ENCODE measurements at places on chromosomes 5 and 9. TPM values are rescaled to one million over a fixed set of nuclear protein-coding genes. Genes with fewer than 3 reads are reported as not detected.

IRX1 gene
- 14.8 TPM for total RNA-seq

AUH gene
- total RNA-seq: 32.0 TPM

DNA sequence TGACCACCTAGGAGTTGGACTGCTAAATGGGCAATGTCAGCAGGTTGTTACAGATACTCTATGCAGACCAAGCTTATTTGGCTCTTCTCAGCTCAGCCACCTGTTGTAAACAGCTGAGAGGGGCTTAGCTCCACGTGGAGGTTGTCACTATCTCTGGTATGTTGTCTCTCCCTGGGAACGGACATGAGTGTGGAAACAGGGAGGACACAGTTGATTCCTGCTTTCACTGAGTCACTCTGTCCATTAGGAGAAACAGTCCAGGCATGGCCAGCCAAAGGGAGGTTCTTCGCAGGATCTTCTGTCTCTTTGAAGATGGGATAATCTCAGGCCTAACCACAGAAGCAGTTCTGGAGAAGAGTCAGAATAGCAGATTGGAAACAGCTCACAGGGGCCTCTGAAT is 121.2 kb downstream of the PALM2AKAP2 start:
- DNase-seq: no peak
- H3K27ac ChIP-seq: no peak overlapping the region
- no peaks in the 10 kb centered on the region for H3K27me3 ChIP-seq
- H3K4me1 ChIP-seq: no peaks in the 10 kb centered on the region
- no peak overlapping the region for H3K4me3 ChIP-seq

GRCh38 chr5:135027266-135027696 is 6.7 kb downstream of the PITX1 start:
- H3K36me3 ChIP-seq: no peaks in the 10 kb centered on the region
- H3K27ac ChIP-seq: no peak overlapping the region
- no peak for DNase-seq
- H3K27me3 ChIP-seq: peaks cover 90% of the 10 kb centered on the region
- peaks cover 38% of the 10 kb centered on the region for H3K4me1 ChIP-seq

DNA sequence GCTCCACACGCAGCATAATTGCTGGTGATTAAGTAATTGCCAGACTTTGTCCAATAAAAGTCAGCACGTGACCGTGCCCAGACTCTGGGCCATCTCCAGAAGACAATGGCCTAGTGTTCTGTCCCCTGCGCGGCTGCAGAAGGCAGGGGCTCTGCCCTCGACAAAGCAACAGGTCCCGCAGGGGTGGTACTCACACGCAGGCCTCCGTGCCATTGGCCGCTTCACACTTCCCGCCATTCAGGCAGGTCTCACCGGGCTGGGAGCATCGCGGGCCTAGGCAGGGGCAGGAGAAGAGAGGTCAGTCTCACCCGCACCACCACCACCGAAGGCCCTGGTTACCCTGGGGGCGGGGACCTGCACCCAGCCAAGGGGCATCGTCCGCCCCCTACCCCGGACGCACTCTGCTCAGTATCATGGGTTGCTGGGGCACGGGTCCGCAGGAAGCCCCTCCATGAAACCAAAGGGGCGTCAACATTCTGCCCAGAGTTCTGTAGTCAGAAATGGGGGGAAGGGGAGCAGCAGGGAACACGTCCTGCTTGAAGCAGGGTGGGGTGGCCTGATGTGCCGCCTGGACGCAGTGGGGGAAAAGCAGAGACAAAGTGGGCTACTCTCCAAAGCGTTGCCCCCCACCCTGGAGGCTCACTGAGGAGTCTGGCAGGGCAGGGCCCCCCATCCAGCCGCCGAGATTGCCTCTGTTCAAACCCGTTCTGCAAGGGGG is 1.9 kb downstream of the NOTCH1 start:
- peak overlapping the region; percentile 73 for H3K4me3 ChIP-seq
- H3K36me3 ChIP-seq: peaks cover 4% of the 10 kb centered on the region
- no peak for DNase-seq

DNA sequence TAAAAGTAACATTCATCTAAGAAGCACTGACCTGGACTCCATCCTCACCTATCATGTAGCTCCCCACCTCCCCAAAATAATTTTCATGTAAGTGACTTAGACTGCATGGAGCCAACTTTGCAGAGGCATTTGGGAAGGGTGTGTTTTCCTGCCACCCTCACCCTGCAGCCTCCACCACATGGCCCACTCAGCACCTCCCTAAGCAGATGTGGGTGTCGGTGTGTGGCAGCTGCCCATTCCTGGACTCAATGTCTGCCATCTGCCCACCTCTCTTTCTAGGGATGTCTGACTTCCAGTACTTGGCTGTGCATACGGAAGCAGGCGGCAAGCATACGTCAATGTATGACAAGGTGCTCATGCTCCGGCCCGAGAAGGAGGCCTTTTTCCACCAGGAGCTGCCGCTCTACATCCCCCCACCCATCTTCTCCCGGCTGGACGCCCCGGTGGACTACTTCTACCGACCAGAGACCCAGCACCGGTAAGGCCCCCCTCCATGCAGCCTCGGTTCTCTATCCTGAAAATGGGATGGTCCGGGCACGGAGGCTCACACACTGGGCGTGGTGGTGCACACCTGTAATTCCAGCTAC is 12.7 kb downstream of the GTF3C5 start:
- no peaks in the 10 kb centered on the region for H3K27me3 ChIP-seq
- no peak for DNase-seq
- no peak overlapping the region for H3K27ac ChIP-seq
- H3K36me3 ChIP-seq: peaks cover 59% of the 10 kb centered on the region
- no peaks in the 10 kb centered on the region for H3K4me1 ChIP-seq

GRCh38 chr5:132971483-132972435 is 8.3 kb upstream of the AFF4 start:
- peaks cover under 1% of the 10 kb centered on the region for H3K36me3 ChIP-seq
- no peaks in the 10 kb centered on the region for H3K27me3 ChIP-seq
- H3K4me3 ChIP-seq: no peak overlapping the region
- DNase-seq: no peak
- H3K27ac ChIP-seq: no peak overlapping the region

DNA sequence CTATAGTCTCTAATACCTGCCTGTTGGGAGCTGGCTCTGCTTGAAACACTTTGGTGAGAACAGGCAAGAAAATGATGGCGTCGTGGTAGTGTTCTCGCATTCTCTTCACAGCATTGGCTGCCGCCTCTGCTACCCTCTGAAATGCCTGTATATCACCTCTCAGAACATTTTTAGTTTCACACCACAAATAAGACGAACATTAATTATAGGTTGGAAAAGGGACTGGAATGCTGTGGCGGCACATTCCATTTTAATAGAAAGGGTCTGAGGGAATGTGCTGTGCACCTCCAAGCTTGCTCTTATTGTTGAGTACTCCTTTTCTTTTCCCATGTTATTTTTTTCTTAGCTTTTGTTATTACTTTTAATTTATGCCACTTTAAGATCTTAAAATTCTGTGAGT is 134.6 kb upstream of the HMHB1 start:
- peaks cover 5% of the 10 kb centered on the region for H3K4me1 ChIP-seq
- no peak overlapping the region for H3K27ac ChIP-seq
- H3K4me3 ChIP-seq: no peak overlapping the region
- no peaks in the 10 kb centered on the region for H3K27me3 ChIP-seq

- no peak overlapping the region for H3K4me3 ChIP-seq
- H3K4me1 ChIP-seq: no peaks in the 10 kb centered on the region
- H3K27me3 ChIP-seq: no peaks in the 10 kb centered on the region
- no peaks in the 10 kb centered on the region for H3K36me3 ChIP-seq
These were observed 17.4 kb downstream of the ELOVL7 start for GRCh38 chr5:60826653-60827052.

GRCh38 chr5:17182981-17183380 is 34.5 kb upstream of the BASP1 start:
- H3K27me3 ChIP-seq: no peaks in the 10 kb centered on the region
- H3K4me3 ChIP-seq: no peak overlapping the region
- H3K27ac ChIP-seq: no peak overlapping the region
- H3K4me1 ChIP-seq: no peaks in the 10 kb centered on the region
